ENCODE measurements at places on chromosomes 16 and 17.

DNA sequence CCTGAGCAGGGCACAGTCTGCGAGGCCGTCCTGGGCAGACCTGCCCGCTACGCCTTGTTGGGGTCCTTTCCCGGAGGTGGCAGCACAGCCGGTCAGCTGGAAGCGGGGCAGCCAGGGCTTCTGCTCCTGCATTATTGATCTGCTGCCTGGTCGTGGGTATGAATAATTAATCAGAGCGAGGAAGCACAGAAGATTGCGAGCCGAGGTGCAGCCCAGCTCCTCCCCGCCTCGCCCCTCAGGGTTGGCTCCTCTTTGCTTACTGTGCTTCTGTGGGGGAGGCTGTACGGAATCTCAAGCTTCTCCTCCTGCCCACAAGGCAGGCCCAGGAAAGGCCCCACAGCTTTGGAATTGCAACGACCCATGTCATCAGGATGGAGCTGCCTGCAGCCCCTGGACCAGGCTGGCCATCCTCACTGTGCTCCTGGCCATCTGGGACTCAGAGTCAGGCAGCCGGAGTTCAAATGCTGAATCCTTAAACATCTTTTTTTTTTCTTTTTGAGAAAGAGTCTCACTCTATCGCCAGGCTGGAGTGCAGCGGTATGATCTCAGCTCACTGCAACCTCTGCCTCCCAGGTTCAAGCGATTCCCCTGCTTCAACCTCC is 25.6 kb downstream of the TRARG1 start:
- DNase-seq, result no peak

DNA sequence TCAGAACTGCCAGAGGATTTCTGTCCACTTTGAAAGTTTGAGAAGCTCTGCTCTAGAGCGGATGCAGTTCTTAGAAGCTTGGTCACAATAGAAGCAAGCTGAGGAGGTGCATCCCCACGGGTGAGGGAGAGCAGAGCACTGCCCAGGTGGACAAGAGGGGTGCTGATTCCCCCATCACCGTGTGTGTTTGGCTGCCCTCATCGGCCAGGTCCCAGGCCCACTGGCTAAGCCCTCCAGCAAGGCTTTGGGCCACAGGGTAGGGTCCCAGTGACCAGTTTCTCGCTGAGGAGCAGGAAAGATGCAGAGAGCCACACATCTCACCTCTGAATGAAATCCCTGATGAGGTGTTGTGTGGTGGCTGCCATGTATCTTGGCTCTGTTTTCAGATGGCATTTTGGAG is 26.9 kb downstream of the NMT1 start:
- DNase-seq, result no peak

DNA sequence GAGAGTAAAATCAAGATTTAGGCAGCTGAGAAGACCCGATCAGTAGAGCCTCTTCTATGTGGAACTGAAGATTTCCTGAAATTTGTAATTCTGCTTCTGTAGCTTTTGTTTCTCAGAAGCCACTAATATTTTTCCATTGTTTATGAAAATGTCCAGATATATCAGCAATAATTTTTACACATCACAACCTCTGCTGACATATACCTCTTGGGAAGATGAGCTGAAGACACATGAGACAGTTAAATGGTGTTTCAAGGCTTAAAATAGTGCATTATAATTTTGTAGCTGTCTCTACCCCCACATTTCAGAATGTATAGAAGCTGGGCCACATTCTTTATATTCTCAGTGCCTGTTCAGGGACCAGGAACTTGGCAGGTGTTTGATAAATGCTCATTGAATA is 320.6 kb downstream of the HS3ST4 start:
- no peak for DNase-seq

- no peak for DNase-seq
Measured at GRCh38 chr16:66541388-66542355, 8.2 kb downstream of the TK2 start.

- peak; percentile 11 for DNase-seq
Measured at GRCh38 chr17:12472252-12473173, 193.2 kb upstream of the MYOCD start.

GRCh38 chr17:11244776-11245175 is 3.8 kb downstream of the SHISA6 start:
- DNase-seq, result no peak

DNA sequence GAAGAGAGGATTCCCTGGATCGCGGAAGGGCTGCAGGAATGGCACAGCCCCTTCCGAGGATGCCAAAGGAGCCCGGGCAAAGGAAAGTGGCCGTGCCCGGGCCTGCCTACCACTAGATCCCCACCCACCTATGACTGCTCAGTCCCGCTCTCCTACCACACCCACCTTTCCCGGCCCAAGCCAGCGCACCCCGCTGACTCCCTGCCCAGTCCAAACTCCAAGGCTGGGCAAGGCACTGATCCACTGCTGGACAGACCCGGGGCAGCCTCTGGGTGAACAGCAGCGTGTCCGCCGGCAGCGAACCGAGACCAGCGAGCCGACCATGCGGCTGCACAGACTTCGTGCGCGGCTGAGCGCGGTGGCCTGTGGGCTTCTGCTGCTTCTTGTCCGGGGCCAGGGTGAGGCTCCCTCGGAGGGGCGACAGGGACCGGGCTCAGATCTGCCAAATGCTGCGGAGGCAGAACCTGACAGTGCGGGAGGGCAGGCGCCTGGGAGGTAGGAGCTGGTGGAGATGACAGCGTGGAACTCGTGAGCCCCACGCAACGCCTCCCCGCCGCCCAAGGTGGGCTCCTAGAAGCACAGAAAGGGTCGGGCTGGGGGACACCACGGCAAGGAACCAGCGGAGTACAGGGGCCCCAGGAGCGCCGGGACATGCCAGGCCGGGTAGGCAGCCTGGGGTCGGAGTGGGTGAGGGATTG is at the start of gene CES2:
Gene CES2 (plus strand): TSS at position 203 of the 698 bp plus-strand sequence. CDS start 120 bp downstream, at position 323.
- DNase-seq, result no peak

DNA sequence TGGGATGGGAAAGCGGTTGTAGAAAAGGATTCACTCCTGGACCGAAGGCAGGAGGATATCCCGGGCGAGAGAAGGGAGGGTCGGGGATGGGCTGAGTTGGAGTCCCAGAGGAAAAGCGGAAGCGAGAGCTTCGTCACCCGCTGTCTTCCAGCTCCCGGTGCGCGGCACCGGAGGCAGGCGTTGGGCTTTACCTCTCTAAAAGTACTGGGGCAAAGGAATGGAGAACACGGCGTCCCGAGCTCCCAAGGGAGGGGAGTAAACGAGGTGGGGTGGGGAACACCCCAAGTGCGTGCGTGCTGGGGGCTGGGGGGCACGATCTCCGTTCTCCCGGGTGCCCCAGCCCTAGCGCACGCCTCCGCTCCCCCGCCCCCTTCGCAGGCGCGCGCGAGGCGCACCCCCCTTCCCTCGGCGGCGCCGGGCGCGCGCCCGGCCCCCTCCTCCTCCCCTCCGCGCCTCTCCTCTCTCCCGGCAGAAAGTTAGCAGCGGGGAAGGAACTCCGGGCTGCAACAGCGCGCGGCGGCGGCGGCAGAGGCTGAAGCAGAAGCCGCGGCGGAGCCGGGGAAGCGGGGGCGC is at the start of gene HS3ST4:
Gene HS3ST4 (plus strand): TSS at position 441 of the 573 bp plus-strand sequence.
- DNase-seq, result no peak

DNA sequence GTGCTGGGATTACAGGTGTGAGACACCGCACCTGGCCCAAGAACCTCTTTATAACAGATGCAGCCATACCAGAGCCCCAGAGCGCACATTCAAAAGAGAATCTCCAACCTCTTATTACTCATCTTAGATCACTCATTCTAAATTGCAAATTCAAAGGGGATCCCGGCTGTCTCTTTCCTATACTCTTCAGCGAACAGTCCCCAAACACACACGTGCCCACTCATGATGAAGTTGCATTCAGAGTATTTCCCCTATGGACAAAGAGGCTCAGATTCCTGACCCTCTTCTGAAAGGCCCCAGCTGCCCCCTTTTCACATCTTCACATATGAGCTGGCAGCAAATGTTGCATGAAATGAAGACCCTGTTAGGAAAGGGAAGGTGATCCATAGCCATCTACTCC is 22.5 kb upstream of the ABR start:
- no peak for DNase-seq

DNA sequence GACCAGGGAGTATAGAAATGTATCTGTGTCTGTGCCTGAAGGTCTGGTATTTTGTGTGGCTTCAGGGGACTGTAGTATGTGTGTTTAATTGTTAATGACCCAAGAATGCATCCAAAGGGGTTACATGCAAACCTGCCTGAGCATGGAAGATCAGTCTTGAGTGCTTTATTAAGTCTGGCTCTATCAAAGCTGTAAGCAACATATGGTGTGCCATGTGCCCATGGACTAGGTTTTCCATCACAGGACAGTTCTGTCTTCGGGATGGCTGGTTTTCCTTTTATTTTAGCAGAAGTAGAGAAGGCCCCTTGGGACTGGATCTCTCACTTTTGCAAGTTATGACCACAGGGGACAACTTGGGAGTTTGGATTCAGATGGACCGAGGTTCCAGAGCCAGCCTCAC is 18.2 kb downstream of the RBFOX1 start:
- DNase-seq, result no peak

DNA sequence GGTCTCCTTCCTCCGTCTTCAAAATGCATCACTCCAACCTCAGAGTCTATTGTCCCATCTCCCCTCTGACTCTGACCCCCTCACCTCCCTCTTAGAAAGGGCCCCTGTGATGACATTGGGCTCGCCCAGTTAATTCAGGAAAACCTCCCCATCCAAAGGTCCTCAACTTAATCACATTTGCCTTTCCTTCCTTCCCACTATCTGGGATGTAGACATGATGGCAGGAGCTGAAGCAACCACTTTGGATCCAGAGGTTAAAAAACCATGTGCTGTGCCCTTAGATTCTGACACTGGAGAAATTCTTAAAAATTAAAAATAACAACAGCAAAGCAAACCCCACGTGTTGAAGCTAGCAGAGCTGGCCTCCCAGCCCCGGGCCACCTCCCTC is 80.2 kb downstream of the ZDHHC7 start:
- DNase-seq, result no peak

DNA sequence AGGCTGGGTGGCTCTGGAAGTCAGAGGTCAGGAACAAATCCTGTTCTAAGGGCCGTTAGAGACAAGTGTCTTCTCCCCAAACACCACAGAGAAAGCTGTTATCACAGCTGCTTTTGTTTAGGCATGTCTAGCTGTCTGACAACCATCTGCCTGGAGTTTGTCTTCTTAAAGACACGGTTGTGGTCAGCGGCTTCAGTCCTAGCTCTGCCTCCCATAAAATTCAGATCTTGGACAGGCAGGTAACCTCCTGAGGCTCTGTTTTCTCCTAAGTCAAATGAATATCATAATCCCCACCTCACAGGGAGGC is 2.3 kb upstream of the ITGA3 start:
- no peak for DNase-seq

GRCh38 chr17:17871913-17872312 is 35.1 kb upstream of the SREBF1 start:
- DNase-seq, result no peak

GRCh38 chr17:3447625-3448024 is 14.0 kb upstream of the OR1E2 start:
- peak; percentile 2 for DNase-seq

- no peak for DNase-seq
Measured at GRCh38 chr17:44602970-44603369, 45.7 kb downstream of the FZD2 start.

GRCh38 chr17:31859487-31860008 is 504 bp upstream of the COPRS start:
- no peak for DNase-seq

- DNase-seq, result peak; percentile 50
Measured at GRCh38 chr17:732067-732901, at the start of gene TLCD3A. Gene TLCD3A, plus strand, starts transcription at chr17:732596. Its CDS starts 52 bp downstream, at chr17:732648.

- no peak for DNase-seq
Measured at GRCh38 chr16:67463059-67463458, 17.9 kb downstream of the ATP6V0D1 start.
